ENCODE measurements at places on chromosomes 7 and 10.

DNA sequence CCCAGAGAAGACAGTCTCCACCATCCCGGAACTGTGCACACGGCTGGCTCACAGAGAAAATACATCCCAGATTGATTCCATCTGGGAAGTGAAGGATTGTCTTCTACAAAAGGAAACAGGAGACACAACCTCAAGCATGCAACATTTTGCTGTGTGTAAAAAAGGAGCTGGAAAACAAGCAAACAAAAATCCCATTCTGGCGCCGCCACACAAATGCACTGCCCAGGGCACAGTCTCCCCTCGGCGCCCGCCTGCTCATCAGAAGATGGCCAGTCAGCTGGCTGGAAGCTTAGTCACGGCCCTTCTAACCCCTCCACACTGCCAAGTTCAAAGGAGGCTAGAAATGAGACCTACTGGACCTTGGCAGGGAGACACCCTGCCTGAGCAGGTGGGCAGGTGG is 14.1 kb upstream of the CYTH3 start:
- no peak for DNase-seq

GRCh38 chr10:45580371-45581215 is 92.0 kb downstream of the ZFAND4 start:
- no peak for DNase-seq

- no peak for DNase-seq
These were observed 18.2 kb downstream of the ARID5B start for GRCh38 chr10:61919646-61920215.

- no peak for DNase-seq
These were observed 76.3 kb upstream of the MRLN start for GRCh38 chr10:59829601-59830000.

DNA sequence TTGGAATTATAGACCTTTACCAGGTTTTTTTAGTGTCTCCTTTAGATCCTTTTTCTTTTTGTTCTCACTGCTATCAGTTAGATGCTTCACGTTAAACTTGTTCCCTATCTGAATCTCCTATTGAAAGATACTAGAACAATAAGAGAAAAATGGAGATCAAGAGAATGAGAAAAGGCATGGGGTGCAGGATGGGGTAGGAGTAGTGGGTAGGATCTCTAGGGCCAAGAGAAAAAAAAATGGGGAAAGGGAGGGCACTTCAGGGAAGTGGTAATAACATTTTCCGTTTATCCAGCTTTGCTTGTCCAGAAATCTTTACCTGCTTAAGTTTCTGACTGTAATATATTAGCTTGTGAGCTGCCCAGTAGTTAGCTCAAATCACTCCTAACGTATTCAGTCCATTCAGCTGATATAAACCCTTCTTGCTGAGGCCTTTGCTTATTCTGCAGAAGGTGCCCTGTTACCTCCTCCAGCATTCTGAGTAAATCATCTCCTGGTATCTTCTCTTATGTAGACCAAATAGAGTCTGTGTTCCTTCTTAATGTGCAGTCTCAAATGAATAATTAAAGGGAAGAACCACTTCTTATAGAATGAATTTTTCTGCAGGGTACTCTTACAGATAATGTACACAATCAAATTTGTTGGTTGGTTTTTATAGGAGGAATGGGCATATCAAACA is 69.7 kb downstream of the ZNRF2 start:
- DNase-seq = no peak

DNA sequence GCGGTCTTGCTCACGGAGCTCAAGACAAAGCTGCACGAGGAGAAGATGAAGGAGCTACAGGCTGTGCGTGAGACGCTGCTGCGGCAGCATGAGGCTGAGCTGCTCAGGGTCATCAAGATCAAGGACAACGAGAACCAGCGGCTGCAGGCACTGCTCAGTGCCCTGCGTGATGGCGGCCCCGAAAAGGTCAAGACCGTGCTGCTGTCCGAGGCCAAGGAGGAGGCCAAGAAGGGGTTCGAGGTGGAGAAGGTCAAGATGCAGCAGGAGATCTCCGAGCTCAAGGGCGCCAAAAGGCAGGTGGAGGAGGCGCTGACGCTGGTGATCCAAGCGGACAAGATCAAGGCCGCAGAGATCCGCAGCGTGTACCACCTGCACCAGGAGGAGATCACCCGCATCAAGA is 51.4 kb downstream of the JAKMIP3 start:
- DNase-seq = no peak

GRCh38 chr10:45353186-45353585 is 20.8 kb upstream of the ALOX5 start:
- DNase-seq = no peak

GRCh38 chr7:111827863-111828504 is 265.7 kb upstream of the IMMP2L start:
- DNase-seq = no peak

GRCh38 chr10:1549591-1550290 is 187.6 kb downstream of the ADARB2 start:
- DNase-seq = no peak

DNA sequence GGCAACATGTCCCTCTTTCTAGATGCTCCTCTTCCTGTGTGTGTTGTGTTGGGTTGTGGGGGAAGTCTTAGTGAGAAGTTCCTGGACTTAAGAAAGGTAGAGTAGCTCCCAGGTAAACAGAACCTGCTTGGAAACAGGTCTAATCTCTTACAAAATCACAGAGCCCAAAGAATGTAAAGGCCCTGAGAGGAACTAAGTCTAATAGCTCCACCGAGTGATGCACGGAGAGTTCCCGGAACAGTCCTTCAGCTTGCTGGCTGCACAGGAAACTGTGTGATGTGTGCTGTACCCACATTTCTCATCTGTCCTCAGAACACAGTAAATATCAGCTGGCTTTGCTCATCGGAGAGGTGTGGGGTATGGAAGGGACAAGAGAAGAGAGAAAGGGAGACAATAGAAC is 182.6 kb upstream of the LYZL1 start:
- no peak for DNase-seq

- no peak for DNase-seq
These were observed 120.7 kb upstream of the ADARB2 start for GRCh38 chr10:1858048-1858447.

GRCh38 chr7:96530786-96531185 is 178.9 kb downstream of the SEM1 start:
- no peak for DNase-seq

GRCh38 chr10:100999742-101000126 is at the start of gene LZTS2:
TSS of gene LZTS2 (plus strand) at chr10:100999808. CDS start at chr10:101002539, 2,731 bp downstream.
- DNase-seq = no peak

- DNase-seq = no peak
These were observed 17.6 kb upstream of the AKR1C3 start for GRCh38 chr10:5076615-5077014.

DNA sequence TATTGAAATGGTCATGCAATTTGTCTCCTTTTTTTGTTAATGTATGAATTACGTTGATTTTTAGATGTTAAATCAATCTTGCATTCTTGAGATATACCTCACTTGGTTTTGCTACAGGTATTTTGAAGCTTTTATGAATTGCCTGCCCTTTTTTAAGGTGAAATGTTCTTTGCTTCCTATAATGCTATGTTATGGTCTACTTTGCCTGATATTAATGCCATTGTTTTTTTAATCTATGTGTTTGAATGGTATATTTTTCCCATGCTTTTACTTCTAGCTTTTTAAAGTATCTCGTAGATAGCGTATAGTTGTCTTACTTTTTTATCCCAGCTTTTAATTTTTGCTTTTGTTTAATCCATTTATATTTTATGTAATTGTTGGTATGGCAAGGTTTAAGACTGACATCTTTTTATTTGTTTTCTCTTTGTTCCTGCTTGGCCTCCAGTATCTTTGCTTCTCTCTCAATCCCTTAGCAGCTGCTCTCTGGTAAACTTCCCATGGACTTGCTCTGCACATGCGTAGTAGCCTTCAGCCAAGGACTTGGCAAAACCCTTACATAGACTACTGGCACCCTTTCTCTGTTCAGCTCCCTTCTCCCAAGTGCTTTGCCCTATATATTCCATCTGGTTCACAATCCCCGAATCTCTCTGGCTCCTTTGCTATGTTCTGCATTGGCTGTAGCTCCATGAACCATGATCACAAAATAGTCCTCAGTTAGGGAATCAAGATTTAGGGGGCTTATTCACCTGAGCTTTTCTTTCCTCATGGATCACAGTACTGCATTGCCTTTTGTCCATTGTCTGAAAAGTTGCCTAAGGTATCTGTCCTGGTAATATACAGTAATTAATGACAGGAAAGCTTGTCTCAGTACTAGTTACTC is 8.4 kb downstream of the TRIM24 start:
- peak; percentile 17 for DNase-seq

DNA sequence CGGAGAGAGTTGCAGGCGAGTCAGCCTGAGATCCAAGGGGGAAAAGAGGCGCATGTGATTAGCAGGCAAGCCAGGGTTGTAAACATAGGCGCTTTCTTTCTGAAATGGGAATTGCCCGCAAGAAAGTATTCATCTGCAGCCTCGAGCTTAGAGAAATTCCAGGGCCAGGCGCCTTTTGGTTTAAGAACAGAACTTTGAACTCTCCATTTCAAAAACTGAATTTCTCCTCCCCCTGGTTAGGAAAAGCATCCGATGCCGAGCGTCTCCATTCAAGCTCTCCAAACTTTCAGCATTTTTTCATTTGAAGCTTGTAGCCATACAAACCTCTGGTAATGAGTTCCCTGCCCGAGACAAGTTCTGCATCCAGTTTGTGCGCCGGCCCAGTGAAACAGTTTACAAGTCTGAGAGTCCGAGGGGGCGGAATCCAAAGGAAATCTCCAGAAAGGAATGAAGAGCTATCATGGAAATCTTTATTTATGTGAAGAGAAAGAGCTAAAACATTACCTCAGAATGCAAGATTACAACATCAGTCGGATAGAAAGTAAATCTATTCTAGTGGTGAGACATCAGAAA is 69.9 kb downstream of the FAM204A start:
- no peak for DNase-seq

DNA sequence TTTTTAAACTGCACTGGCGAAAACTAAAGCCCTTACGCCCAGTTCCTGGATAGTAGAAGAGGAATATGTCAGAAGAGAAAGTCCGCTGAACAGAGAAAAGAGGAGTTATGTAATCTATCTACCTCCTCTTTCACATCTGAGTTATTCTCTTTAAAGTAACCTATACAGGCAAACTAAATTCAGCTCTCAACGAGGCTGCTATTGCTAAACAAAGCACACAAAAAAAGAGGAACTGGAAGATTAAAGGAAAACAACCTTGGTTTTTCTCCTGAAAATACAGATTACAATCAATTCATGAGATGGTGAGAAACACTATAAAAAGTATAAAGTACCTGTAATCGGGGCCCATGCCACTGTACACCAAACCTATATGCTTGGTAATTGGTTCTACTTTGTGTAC is 5.8 kb downstream of the PSMA2 start:
- DNase-seq = no peak

DNA sequence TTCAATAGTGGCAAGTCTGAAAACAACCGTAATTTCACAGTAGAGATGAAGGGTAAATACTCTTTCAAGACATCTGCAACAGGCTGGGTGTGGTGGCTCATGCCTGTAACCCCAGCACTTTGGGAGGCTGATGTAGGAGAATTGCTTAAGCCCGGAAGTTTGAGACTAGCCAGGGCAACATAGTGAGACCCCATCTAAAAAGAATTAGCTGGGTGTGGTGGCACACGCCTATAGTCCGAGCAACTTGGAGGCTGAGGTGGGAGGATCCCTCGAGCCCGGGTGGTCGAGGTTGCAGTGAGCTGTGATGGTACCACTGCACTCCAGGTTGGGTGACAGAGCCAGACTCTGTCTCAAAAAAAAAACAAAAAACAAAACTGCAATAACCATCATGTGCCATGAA is 71.8 kb downstream of the PFKFB3 start:
- no peak for DNase-seq

GRCh38 chr7:48063985-48064384 is 25.1 kb upstream of the UPP1 start:
- no peak for DNase-seq

DNA sequence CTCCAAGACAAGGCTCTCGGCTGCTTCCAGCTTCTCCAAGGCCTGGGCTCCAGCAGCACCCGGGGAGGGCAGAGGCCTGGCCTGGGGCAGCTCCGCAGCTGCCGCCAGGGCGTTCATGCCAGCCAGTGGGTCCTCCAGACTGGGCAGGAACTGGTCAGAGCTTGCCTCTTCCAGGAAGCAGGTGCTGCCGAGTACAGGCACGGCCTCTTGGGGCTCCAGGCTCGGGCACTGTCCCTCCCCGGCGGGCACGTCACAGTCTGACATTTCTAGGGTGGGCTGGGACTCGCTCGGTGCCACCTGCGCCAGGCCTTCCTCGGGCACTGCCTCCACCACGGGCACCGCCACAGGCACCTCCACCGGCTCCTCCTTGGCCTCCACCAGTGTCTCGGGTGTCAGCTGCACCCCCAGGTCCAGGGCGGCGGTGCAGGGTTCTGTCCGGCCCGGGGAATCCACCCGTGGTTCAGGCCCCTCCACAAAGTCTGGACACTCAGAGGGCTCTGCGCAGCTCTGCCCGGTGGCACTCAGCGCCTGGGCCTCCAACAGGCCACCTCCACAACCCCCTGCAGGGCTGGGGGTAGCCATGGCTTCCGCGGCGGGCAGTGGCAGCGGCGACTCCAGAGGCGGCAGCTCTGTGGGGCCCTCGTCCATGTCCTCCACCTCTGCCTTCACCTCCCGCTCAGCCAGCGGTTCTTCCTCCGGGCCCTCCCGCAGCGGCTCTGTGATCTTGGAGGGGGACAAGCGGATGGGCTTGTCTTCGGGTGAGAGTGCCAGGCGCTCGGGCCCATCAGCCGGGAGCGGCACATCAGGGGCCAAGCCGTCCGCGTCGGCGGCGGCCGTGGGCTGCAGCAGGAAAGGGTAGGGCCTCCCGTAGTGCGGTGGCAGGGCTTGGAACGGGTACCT is 52.9 kb downstream of the TNRC18 start:
- no peak for DNase-seq

GRCh38 chr10:50279489-50279888 is 28.2 kb upstream of the ASAH2 start:
- DNase-seq = no peak

DNA sequence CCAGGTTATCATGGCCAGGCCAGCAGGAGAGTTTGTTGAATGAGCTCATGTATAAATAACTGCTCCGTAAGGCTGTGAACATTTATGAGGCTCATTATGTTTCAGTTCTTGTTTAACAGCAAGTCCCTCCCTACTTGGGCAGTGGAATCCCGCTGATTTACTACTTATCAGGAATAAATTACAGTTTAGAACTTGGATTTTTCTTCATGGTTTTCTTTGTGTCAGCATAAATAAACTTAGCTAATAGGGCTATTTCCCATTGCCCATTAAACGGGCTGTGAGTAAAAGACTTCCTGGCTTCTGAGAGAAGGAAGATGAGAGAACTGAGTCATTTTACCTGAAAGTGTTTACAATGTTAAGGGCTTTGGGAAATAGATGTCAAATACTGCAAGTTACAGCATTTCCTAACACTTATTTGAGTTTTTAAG is 701.6 kb upstream of the ANKRD30A start:
- no peak for DNase-seq

DNA sequence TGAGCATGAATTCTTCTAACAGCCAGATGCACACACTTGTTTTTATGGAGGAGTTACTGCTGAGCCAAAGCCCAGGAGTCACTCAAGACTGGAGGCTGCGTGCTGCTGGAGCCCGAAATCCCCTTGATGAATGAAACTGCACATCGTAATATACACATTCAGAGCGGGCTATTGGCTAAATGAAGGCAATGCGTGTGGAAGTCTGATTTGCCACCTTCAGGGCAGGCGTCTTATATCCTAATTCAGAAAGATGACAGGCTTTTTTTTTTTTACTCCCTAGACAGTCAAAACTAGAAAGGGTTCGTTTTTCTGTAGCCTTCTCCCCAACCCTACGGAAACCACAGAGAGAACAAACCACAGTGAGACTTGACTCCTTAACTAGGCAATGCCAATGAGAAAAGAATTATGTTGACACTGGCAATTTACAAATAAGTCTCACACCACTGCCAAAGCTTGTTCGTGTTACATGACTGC is 227.2 kb upstream of the KLF14 start:
- DNase-seq = no peak

GRCh38 chr7:49433794-49434193 is 339.6 kb upstream of the VWC2 start:
- DNase-seq = no peak
